Kidney glomerular epithelial cell (primary cell): ENCODE measurements at places on chromosomes 1 and 21.

GRCh38 chr1:194495434-194495833, 1309.0 kb upstream of the B3GALT2 start:
- DNase-seq: no peak

DNA sequence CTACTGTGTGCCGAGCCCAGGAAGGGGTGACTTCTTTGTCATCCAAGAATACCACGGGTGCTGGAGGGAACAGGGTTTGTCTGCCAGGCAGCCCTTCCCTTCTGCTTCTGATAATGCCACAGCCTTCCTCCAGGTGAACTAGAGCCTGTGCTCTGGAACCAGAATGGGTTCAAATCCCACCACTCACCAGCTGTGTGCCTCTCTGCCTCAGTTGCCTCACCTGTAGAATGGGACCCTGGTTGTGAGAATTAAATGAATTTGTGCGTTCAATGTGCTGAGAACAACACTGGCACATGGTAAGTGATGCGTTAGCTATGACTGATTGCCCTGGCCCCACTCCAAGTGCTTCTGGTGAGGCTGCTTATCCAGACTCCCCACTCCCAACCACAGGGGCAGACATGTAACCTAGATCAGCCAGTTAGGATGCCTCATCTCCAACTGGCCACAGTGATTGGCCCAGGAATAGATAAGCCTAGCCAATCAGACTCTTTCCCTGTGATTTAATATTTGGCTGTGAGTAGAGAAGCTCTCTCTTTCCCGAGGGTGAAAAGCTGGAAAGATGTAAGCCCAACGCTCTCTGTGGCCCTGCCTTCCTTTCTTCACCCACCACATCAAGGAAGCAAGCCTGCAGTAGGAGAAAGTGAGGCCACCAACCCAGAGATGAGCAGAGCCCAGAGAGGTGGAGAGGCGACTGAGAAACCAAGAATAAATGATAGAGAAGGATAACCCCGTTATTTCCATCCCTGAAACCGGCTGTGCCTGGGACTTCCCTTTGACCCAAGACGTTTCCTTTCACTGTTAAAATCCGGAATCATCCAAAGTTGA, 20.8 kb upstream of the LAPTM5 start:
- DNase-seq: peak; percentile 84

- DNase-seq: no peak
Measured at GRCh38 chr21:36881228-36881627, 85.2 kb downstream of the HLCS start.

- DNase-seq: no peak
Measured at GRCh38 chr1:93001893-93002292, 40.6 kb upstream of the DIPK1A start.

GRCh38 chr1:54987919-54988705, 7.7 kb downstream of the TMEM61 start:
- peak; percentile 69 for DNase-seq

- no peak for DNase-seq
Measured at GRCh38 chr1:46549697-46550681, 1.5 kb downstream of the KNCN start.

DNA sequence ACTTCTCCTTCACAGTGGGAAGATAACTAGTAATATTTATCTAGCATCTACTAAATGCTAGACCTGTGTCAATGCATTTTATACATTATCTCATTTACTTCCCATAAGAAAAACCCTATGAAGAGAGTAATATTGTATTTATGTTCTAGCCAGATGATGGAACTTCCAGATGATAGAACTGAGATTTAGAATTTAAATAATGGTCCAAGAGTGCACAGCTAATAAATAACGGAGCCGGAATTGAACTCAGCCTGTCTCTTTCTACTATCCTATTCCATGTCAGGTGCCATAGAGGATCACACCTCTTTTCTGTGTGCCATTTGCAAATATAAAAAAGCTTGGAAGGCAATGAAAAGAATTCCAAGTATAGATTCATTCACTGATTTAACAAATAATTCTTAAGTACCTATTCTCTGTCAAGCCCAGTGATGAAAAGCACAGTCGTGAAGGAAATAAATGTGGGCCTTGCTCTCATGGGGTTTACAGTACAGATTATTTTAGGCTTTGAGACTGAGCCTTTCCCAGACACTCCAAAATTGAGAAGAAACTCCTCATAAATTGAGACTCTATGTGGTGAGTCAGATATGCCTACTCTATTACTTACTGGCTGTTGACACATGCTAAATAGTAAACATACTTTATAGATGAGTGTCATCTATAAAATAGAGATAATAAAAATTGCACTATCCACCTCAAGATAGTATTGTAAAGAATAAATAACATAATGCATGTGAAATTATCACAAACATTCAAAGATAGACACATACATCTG, 378.0 kb upstream of the PRMT6 start:
- no peak for DNase-seq

DNA sequence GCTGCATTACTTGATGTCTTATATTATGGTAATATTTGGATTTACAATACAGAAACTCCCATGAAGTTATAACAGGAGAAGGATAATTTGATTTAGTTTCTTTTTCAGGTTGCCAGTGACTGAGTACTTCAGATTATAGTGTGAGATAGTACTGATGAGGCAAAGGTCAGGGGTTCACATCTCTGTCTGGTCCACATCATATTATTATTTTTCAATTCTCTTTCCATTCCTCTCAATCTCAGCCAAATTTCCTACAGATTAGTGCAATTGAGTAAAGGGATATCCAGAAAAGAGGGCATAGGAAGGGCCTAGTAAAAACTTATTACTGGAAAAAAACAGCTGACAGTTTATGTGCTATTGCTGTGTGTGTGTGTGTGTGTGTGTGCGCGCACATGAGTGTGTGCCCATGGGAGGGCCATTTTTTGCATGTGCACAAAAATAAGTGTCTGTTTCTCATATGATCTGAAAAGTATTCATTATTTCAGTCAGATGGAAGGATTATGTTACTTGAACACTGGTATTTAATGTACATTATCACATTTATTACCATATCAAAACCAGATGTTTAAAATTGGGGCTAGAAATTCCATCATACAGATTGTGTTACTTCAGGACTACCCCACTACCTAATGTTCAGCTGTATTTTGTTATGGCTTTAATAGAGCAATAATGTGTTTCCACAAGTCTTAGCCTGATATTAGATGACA, 78.3 kb upstream of the KCNK2 start:
- DNase-seq: no peak

DNA sequence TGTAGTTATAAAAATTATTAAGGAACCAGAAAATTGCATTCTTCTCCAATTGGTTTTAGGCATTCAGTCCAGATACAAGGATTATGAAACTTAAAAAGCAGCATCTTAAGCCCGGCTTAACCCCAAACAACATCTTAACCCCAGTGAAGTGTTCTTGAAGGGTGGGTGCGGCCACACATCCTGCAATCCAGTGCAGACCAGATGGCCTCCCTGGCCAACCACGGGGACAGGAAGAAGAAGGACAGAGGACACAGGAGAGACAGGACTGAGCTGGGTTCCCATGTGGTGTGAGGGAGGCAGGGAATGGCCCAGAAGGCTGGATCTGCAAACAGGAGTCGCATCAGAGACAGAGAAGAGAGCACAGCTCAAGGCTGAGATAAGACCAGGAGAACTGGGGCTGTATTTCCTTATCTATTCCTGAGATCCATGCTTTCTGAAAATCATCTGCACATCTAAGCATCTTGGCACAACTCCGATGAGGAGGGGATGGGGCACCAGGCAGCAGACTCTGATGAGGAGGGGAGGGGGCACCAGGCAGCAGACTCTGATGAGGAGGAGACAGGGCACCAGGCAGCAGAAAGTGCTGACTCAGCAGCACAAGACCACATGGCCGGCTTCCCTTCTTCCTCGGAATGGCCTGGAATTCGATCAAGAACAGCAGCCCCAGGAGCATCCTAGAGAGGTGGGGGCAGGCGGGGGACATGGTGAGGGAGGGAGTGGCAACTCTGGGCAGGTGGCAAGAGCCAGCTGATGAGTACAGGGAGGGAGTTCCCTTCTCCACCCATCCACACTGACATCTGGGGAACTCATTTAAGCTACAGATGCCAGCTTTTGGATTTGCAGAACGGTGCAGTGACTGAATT, 26.6 kb downstream of the ABCG1 start:
- no peak for DNase-seq

DNA sequence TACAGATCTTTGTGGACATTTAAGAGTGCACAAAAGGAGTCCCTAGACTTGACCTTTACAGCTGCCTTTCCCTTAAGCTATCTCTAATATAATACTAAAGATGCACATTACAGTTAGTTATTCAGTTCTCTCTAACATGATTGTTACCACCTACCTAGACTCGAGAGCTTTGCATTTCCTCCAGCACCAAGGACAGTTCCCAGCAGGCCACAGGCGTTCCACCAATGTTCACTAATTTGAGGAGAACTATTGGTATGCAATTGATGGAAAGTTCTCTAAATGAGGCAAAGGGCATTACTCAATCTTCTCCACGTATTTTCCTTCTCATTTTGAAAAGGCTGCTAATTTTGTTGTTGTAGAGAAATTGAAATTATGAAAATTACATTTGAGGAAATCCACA, 5.4 kb upstream of the NTNG1 start:
- DNase-seq: peak; percentile 45
